GM10248 (cell line): ENCODE measurements at places on chromosomes 1 and 21.

DNA sequence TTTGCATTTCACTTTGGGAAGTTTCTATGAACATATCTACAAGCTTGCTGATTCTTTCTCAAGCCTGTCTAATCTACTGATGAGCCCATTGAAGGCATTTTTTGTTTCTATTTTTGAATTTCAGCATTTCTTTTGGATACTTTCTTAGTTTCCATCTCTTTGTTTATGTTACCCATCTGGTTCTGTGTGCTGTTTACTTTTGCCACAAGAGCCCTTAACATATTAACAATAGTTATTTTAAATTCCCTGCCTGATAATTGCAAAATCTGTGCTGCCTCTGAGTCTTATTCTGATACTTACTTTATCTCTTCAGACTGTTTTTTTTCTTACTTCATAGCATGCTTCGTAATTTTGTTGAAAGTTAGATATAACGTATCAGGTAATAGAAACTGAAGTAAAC is 75.8 kb upstream of the ZRANB2 start:
- no peak for DNase-seq

- no peak for DNase-seq
Observed at GRCh38 chr1:44521378-44522080, 116.5 kb downstream of the RNF220 start.

GRCh38 chr1:14254251-14254650 is 344.2 kb upstream of the KAZN start:
- DNase-seq: no peak

- no peak for DNase-seq
Observed at GRCh38 chr1:14182856-14183255, 415.6 kb upstream of the KAZN start.

GRCh38 chr1:192011525-192011924 is 146.7 kb upstream of the RGS18 start:
- no peak for DNase-seq

DNA sequence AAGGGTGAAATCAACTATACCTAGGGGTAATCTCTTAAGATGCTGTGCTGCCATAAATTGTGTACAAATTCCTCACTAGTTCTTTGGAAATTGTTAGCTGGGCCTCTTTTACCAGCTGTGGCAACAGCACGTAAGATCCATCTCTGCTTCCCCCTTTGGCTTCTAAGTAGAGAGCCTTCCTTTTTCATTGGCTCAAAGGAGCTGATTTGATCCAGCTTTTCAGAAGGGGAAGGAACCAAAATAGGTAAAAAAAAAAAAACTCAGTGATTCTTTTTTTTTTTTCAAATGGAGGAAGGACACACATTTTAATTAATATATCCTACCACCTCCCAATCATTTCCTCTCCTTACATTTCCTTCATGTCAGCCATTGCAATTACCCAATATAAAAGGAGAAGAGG is 4.0 kb upstream of the RCAN1 start:
- DNase-seq: no peak

GRCh38 chr1:167594822-167595221 is 35.2 kb upstream of the RCSD1 start:
- no peak for DNase-seq

- DNase-seq: peak; percentile 74
Observed at GRCh38 chr1:2412773-2413494, 570 bp upstream of the PEX10 start.

- DNase-seq: no peak
Observed at GRCh38 chr1:29969576-29969975, 733.3 kb downstream of the PTPRU start.

DNA sequence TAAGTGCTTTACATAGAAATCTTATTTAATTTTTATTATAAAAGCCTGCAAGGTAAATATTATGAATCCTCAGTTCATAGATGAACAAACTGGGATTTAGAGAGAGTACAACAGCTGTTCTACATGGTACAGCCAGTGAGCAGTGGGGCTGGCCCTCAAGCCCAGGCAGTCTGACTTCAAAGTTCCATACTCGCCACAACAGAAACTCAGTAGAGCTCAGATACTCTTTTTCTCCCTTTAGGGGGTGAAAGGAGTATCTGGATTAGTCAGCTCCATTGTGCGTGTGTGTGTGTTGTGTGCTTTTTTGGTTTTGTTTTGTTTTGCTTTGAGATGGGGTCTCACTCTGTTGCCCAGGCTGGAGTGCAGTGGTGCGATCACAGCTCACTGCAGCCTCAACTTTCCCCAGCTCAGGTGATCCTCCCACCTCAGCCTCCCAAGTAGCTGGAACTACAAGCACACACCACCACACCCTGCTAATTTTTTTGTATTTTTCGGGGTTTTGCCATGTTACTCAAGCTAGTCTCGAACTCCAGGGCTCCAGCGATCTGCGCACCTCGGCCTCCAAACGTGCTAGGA is 378.5 kb downstream of the SMYD3 start:
- DNase-seq: peak; percentile 17

DNA sequence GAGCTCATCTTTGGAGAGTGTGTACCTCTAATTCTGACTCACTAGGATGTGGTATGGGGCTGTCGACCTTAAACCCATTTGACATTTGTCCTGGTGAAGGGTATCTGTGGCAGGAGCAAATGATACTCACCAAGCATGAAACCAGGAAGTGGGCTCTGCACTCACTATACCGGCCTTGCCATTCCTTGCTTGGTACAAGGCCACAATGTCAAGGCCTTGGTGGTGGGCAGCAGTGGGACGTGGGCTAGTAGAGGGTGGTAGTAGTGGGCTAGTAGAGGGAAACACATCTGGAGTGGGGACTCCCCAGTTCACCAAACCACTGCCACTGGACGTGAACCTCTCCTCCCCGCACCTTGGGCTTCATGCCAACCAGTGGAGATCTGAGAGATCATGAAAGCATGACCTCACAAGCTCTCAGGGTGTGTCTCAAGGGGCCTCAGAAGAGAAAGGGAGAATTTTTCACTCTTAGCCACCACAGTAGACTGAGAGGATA is 11.5 kb downstream of the TNFSF4 start:
- peak; percentile 25 for DNase-seq

DNA sequence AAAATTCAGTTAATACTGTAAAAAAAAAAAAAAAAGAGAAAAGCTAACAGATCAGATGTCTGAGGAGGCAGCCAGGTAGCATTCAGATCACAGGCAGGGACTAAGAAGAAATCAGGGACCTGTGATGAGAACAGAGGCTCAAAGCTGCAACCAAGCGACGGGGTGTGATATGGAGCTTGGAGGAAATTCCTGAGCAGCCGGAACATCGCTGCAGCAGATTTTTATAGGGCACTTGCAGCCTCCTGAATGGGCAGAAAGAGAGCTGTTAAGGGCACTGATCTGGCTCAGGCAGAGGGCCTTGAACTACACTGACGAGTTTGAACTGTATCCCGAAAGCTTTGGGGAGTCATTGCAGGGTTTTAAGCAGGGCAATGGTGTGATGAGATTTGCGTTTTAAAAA is 315.4 kb downstream of the ADGRL2 start:
- DNase-seq: no peak

DNA sequence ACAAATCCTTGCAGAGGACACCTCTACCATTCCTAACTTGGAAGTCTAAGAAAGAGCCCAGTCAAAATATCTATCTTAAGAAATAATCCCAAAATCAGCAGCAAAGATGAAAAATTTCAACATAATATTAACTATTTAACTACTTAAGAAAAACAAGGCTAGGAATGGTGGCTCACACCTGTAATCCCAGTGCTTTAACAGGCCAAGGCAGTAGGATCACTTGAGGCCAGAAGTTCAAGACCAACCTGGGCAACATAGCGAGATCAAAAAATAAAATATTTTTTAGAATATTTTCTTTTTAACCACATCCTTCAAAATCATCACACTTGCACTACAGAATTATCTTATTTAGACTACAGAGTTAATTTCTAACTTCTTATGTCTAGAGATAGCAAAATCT is 4.9 kb downstream of the CNN3 start:
- no peak for DNase-seq

- DNase-seq: no peak
Observed at GRCh38 chr1:96721053-96721415, 550 bp upstream of the PTBP2 start.

- DNase-seq: no peak
Observed at GRCh38 chr21:19018529-19018928, 614.9 kb upstream of the TMPRSS15 start.

- DNase-seq: no peak
Observed at GRCh38 chr1:26703478-26703877, 7.7 kb downstream of the ARID1A start.

- no peak for DNase-seq
Observed at GRCh38 chr1:16151196-16151994, 4.5 kb downstream of the EPHA2 start.

DNA sequence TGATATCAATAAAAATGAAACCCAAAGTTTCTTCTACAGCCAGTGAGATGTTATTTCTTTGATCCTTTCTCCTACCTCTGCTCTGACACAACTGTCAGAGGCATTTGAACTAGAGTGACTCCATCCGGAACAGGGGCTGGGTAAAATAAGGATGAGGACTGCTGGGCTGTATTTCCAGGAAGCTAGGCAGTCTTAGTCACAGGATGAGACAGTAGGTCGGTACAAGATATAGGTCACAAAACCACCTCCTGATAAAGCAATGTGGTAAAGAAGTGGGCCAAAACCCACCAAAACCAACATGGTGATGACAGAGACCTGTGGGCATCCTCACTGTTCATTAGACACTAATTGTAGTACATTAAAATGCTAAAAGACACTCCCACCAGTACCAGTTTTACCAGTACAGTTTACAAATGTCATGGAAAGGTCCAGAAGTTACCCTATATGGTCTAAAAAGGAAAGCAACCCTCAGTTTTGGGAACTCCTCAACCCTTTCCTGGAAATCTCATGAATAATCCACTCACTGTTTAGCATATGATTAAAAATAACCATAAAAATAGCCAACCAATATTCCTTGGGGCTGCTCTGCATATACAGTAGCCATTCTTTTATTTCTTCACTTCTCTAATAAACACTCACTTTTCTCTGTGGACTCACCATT is 96.7 kb downstream of the GABPA start:
- no peak for DNase-seq

- DNase-seq: no peak
Observed at GRCh38 chr1:94795434-94795833, 24.7 kb upstream of the SLC44A3 start.

DNA sequence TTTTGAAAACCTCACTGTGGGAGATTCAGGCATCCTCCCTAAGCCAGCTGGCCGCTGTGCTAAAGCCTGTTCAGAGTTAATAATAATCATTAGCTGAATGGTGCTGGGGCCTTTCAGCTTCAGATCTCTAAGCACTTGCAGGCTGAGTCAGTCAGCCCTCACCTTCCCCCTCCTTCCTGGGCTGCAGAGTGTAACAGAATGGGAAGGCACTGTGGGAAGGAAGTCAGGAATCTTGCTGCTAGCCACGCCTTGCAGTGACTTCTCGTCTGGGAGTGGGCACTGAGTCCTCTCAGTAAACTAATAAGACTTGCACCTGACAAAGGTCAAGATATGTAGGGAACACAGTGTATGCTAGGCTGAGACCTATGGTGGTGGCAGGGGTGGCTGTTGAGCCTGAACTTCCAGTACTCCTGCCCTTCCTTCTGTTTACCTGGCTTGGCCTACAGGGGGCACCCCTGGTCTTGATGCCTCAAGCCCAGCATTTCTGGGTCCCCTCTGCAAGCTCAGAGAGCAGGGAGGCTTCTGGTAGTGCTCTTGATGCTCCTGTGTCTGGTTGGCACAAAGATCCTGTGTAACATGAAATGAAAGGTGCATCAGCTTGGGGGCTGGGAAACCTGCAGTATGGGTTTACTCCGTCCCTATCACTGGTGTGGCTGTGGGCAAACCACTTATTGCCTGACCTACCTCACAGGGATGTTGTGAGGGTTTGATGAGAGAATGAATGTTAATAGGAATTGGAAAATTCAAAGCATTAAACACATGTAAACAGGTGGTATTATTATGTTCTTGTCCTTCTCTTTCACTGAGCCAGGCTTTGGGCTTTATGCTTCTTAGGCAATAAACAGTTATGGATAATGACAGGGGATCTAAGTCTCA is 6.0 kb downstream of the CYB561D1 start:
- DNase-seq: peak; percentile 28

DNA sequence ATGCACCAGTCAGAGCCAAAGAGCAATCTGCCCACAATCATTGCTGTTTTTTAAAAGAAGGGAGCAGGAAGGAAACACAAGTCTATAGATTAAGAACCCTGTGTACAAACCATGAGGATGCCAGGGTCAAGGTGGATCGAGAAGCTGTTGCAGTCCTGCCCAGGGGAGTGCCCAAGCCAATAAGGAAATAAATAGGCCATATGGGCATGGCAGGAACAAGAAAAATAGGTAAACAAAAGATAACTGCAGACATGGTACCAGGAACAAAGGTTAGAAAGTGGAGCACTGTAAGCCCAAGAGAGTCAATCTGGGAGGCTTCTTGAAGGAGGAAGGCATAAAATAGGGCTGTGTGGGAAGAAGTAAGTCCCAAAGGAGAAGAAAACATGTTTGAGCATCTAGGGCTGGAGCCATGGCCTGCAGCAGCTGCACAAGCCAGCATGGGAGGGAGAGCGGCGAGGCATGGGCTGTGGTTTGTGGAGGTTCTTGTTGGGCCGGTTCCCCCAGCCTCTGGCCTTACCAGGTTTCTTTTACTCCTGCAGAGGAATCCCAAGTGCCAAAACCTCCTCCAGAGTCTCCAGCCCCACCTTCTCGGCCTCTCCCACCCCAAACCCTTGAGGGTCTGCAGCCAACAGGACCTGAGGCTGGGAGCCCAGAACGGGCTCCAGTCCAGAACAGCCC is 13.6 kb downstream of the INAVA start:
- no peak for DNase-seq

DNA sequence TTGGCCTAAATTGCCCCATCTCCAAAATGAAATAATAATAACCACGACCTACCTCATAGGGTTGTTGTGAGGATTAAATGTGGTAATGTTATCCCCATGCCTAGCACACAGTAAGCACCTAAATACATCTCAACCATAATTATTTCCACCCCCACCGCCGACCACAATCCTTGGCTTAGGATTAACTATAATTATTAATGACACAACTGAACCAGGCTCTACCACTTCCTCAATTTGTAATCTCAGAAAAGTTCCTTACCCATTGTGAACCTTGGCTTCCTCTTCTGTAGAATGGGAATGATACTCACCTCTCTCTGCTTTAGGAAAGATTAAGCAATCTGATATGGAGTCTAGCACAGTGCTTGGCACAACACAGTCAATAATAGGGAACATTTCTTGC is 44.3 kb upstream of the TACSTD2 start:
- DNase-seq: no peak

DNA sequence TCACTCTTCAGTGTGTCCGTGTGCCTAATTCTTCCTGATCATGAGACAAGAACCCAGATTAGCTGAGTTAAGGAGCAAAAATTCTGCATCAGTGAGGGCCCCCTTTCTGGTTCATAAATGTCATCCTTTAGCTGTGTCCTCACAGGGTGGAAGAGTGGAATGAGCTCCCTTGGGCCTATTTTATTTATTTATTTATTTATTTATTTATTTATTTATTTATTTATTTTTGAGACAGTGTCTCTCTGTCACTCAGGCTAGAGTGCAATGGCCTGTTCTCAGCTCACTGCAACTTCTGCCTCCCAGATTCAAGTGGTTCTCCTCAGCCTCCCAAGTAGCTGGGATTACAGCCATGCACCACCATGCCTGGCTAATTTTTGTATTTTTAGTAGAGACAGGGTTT is 131.7 kb downstream of the PATJ start:
- DNase-seq: no peak

- DNase-seq: no peak
Observed at GRCh38 chr1:229938551-229938950, 128.5 kb upstream of the GALNT2 start.
